ENCODE measurements at places on chromosomes 5 and 9.

DNA sequence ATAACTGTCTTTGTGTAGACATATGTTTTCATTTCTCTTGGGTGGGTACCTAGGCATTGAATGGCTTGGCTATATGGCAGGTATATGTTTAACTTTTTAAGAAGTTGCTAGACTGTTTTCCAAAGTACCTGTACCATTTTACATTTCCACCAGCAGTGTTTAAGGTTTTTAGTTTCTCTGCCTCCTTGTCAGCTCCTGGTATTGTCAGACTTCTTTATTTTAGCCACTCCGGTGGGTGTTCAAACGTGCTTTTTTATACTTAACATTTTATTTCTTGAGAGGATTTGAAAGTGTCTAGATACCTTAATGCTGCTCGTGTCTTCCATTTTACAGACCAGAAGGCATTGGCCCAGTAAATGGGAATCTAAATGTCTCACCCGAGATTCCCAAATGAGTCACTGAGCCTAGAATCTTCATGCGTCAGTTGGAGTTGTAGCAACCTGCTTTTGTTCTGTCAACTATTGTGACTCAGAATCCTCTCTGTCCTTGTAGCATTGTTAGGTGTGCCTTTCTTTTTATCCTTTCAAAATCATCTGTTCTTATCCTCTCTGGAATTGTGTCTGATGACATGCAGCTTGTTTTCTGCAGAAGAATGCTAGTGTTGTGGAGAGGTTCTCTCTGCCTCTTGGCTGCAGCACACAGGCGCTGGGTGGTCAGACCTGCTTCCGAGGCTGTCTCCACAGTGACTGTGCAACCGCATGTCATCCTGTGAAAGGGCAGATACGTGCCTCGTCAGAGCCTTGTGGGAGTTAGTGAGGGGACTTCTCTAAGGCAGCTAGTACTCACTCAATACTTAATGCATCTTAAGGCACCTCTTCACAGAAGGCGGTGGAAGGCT, 291.8 kb downstream of the AOPEP start:
- no peak for DNase-seq

DNA sequence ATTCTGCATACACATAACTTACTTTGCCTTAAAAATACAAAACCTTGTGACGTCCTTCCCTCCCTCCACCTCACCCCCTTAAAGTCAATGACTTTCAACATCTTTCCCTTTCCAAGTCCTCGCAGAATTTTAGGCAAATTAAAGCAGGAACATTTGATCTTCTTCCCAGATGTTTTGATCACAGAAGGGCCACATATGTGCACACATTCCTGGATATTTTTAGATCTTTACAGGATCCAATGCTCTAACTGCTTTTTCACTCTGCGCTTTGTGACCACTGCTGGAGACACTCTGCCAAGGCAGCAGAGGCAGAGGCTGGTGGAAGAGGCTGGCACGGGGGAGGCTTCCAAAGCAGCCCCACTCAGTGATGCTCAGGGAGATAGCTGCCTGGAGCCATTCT, 130.7 kb downstream of the SEC61B start:
- no peak for DNase-seq

DNA sequence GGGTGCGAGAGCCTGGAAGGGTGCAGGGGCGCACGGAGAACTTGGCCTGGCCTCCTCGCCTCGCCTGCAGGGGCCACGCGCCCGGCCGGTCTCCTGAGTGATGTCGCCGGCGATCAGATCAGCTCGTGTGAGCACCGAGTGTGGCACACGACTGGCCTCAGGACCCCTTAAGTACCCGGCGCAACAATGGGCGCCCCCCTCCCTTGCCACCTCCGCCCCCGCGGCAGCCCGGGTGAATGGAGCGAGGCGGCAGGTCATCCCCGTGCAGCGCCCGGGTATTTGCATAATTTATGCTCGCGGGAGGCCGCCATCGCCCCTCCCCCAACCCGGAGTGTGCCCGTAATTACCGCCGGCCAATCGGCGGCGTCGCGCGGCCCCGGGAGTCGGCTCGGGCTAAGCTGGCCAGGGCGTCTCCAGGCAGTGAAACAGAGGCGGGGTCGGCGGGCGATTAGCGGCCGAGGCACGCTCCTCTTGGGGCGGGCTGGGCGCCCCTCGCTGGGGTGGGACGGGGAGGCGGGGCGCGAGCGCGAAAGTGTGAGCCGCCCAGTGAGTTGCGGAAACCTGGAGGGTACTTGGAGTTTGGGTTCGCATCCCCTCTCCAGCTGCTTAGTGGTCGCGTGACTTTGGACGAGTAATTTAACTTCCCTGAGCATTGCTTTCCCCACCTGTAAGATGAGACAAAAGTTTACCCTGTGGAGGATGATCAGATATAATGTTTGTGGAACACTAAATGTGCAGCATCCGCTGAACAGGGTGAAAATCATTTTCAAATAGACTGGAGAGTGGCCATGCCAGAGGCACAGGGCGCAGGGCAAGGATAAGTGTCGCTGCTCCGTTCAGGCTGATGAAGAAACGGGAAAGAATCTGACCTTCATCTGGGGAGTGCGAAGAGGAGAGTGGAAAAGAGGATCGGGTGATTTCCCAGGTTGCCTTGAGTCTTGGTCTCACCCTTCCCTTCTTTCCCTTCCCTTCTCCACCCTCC, at the start of gene NEUROG1:
Gene NEUROG1, minus strand, starts transcription at position 145 of the 982 bp plus-strand sequence. CDS start 274 bp downstream, outside the sequence.
- no peak for DNase-seq

- no peak for DNase-seq
These were observed 222.9 kb upstream of the EFNA5 start for GRCh38 chr5:107893642-107894041.

- no peak for DNase-seq
These were observed 184.0 kb downstream of the ACTL7B start for GRCh38 chr9:108671794-108672193.

GRCh38 chr5:126912616-126913200, 117.7 kb downstream of the MARCHF3 start:
- no peak for DNase-seq

DNA sequence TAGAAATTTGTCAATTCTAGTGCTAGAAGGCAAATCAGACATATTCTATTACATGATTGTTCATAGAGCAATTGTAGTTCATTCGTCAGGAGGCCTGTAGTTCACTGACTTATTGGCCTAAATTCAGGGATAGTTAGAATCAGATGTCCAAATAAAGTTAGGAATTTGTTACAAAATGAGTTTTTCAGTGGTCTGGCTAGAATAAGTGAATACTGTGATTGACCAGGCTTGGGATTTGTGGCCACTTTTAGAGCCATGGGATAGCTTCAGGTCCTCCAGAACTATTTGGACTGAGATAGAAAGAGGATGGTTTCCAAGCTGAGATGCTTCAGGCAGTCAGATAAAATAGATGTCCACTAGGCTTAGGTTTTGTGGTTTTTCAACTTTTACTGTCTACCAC, 199.1 kb upstream of the MPDZ start:
- DNase-seq, result no peak

Data from DMS 273 treated with DMSO at 0.1 percent for 48 hours (cell line).